ENCODE measurements at places on chromosomes 1 and 21.
A peak's percentile ranks its signal among the peaks of the same experiment; 100 is the strongest.

- DNase-seq, result no peak
Measured at GRCh38 chr1:38082769-38083263, 36.2 kb upstream of the POU3F1 start.

GRCh38 chr1:181189691-181190363 is 101.3 kb downstream of the IER5 start:
- DNase-seq, result peak; percentile 34

DNA sequence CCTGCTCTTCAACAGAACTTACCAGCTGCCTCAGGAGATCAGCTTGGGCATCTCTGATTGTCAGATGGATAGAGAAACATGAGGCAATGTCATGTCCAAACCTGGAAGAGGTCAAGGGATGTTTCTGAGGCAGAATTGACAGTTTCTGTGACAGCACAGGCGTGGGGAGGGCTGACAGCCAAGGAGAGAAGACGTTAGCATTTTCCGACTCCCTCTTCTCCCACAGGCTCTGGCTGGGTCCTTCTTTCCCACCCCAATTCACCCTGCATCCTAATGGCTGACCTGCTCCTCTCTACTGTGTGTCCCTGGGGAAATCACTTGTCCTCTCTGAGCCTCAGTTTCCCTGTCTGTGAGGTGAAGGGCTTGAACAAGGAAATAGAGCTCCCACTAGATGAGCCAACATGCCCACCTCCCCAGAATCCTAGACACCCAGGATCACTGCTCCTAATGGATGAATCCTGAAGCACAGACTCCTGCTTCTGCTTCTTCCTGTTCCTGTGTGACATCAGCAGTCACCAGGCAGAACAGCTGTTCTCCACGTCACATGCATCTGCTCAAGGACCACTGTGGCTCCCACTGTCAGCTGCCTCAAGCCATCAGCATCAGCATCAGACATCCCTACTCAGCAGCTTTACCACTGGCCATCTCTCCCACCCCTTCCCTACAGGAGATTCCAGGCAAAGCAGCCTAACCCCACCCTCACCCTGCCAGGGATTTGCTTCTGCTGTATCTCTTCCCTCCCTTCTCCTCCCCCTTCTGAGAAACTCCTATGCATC is 408.0 kb downstream of the MATN1 start:
- DNase-seq, result peak; percentile 93

- DNase-seq, result peak; percentile 87
Measured at GRCh38 chr1:29513357-29513756, 277.0 kb downstream of the PTPRU start.

- DNase-seq, result no peak
Measured at GRCh38 chr1:239805042-239805441, 286.6 kb upstream of the FMN2 start.

GRCh38 chr1:100834777-100835660 is 59.6 kb downstream of the EXTL2 start:
- DNase-seq, result peak; percentile 47

- DNase-seq, result peak; percentile 47
Measured at GRCh38 chr1:7389201-7389905, 381.7 kb upstream of the VAMP3 start.

DNA sequence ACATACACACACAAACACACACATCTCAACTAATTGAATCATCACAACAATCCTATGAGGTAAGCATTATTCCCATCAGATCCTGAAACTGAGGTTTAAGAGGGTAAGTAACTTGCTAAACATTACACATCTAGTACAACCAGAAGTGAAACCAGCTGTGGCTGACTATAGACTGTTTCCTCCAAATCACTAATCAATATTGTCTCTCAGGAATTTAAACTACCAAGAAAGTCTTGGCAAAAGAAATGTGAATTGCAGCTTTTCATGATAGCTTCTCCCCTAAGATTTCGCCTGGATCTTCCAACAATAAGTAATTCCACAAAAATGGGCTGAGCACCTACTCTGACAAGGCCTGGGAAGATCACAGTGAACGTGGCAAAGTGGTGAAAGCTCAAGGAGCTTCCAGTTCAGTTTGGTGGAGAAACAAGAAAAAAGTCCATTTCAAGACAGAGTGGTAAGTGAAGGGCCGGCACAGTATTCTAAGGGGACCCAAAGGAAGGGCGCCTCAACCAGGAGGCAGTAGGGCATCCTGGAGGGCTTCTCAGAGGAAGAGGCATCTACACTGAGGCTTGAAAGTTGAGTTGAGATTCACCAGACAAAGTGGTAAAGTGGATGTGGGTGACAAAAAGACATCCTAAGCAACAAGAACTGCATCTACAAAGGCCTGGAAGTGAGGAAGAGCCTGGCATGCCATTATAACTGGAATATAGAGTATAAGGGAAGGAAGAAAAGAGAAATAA is 22.1 kb downstream of the LRRC52 start:
- no peak for DNase-seq

GRCh38 chr1:56297208-56297607 is 282.2 kb downstream of the PLPP3 start:
- DNase-seq, result no peak

DNA sequence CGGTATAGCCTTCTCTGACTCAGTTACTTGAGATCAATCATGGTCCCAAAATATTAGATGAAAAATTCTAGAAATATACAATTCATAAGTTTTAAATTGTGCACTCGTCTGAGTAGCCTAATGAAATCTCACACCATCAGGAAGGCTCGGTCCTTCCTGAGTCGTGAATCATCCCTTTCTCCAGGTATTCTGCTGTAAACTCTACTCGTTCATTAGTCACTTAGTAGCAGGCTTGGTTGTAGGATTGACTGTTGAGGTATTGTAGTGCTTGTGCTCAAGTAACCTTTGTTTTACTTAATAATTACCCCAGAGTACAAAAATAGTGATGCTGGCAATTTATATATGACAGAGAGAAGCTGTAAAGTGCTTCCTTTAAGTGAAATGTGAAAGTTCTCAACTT is 238.7 kb downstream of the OLFM3 start:
- DNase-seq, result no peak

DNA sequence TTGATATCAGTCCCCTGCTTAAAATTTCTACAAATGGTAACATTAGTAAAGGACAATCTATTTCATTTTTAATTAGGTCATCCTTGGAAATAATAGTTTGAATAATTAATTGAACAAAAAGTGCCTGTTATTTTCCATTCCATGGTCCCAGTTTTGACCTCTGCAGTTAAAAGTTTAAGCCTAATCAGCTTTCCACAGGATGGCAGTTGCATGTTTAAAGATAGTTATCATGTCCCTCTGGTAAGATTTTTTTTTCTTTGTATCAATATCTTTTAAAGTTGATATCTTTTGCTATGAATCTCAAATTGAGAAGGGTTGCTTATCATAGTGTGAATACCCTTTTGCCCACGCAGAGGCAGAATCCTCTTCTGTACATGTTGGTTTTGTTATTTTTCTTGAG is 90.4 kb downstream of the HS2ST1 start:
- no peak for DNase-seq

DNA sequence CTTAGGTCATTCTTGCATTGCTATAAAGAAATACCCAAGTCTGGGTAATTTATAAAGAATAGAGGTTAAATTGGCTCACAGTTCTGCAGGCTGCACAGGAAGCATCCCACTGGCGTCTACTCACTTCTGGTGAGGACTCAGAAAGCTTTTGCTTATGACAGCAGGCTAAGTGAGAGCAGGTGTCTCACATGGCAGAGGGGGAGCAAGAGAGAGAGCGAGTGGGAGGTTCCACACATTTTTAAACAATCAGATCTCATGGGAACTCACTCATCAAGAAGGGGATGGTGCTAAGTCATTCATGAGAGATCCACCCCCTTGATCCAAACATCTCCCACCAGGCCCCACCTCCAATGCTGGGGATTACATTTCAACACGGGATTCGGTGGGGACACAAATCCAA is 13.6 kb upstream of the RGS4 start:
- DNase-seq, result peak; percentile 12

DNA sequence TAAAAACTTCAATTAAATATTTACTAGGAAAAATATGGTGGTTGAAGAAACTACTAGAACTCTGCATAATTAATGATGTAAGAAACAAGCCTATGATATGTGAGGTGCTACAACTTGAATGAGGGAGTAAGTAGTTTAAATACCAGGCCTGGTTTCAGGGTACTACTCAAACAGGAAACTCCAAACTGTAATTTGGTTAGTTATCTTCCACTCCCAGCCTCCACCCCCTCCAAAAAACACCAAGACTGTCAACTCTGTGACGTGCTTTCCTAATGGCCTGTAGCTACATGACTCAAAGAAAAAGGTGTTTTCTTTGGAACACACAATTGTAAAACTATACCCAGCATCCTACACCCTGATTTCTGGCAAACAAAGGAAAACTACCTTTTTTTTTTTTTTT is 55.9 kb upstream of the RCC1 start:
- DNase-seq, result no peak

DNA sequence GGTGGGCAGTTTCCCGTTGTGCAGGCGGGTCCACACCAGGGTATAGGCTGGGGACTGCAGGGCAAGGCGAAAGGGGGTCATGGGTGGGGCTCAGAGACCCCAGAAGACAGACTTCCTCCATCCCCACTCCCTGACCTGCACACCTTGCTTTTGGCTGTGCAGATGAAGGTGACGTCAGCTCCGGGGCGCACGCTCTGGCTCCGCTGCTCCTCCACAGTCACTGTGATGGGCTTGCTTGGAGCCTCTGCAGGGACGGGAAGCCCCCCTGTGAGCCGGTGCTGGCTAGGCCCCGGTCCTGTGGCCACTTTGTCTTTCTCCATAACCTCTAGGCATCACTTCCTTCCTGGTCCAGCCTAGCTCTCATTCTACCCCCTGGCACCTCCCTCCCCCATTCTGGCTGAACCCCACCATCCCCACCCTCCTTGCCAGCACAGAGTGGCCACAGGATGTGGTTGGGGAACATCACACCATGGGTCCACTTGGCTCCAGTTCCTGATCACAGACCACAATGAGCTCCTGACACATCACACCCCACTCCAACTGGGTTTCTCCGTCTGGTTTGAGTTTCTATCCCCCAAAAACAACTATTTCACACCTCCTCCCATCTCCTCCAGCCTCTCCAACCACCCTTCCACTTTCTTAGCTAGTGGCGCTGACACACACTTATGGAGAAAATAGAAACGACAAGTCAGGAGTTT is 45.2 kb downstream of the LDLRAD2 start:
- DNase-seq, result no peak

- DNase-seq, result no peak
Measured at GRCh38 chr1:209600541-209600940, 17.0 kb downstream of the CAMK1G start.

- DNase-seq, result peak; percentile 12
Measured at GRCh38 chr1:183804916-183805841, at the start of gene RGL1. Gene RGL1, plus strand, starts transcription at chr1:183805120. Its CDS starts 178 bp downstream, at chr1:183805298.

DNA sequence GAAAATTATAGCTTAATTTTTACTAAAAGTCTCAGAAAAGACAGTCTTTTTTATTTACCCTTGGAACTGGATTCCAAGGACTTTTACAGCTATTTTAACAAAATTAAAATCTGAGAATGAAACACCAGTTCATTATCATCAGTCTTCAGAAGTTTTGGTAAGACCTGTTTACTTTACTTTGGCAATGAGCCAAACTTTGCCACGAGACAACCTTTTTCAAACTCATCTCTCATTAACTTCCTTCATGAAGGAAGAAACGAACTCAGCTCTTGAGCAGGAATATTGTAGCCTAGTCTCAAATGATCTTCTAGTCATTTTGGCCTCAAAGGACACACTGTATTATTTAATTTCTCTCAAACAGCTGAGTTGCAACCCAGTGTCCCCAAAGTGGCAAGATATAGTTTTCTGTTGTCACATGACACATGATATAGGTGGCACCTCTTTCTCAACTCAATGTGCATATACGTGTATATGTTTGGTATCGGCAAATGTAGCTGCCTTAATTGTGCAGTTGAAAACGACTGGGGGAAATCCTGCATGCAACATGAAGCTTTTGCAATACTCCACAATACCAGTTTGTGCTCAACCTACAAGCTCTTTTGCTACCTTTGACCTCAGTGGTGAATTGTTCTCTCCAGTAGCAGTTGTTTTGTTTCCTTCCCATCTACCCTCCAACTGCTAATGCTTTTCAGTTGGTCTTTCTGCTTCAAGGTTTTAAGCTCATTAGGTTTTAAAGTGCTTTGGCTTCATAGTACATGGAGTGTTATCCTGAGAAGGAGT is 8.4 kb upstream of the GNG4 start:
- peak; percentile 24 for DNase-seq

- no peak for DNase-seq
Measured at GRCh38 chr1:101145449-101145820, 91.4 kb upstream of the S1PR1 start.

DNA sequence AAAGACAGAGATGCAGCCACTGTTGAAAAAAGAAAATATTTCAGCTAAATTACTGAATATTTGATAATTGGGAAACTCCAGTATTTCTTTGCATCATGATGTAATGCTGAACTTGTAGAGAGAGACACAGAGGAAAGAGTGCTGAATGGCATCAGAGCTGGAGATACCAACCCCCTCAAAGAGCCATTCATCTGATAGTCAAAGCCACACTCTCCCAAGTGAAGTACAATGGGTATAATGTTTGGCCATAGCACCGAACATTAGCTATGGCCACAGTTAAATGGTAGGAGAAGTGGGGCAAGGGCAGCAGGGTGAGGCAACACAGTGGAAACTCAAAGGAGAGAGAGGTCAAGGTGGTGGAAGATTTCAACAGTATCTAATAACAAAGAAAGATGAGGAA is 107.5 kb upstream of the TNFSF4 start:
- no peak for DNase-seq

GRCh38 chr1:159924025-159924790 is 1.1 kb downstream of the TAGLN2 start:
- DNase-seq, result peak; percentile 64

GRCh38 chr1:221527886-221528624 is 213.8 kb downstream of the DUSP10 start:
- no peak for DNase-seq

DNA sequence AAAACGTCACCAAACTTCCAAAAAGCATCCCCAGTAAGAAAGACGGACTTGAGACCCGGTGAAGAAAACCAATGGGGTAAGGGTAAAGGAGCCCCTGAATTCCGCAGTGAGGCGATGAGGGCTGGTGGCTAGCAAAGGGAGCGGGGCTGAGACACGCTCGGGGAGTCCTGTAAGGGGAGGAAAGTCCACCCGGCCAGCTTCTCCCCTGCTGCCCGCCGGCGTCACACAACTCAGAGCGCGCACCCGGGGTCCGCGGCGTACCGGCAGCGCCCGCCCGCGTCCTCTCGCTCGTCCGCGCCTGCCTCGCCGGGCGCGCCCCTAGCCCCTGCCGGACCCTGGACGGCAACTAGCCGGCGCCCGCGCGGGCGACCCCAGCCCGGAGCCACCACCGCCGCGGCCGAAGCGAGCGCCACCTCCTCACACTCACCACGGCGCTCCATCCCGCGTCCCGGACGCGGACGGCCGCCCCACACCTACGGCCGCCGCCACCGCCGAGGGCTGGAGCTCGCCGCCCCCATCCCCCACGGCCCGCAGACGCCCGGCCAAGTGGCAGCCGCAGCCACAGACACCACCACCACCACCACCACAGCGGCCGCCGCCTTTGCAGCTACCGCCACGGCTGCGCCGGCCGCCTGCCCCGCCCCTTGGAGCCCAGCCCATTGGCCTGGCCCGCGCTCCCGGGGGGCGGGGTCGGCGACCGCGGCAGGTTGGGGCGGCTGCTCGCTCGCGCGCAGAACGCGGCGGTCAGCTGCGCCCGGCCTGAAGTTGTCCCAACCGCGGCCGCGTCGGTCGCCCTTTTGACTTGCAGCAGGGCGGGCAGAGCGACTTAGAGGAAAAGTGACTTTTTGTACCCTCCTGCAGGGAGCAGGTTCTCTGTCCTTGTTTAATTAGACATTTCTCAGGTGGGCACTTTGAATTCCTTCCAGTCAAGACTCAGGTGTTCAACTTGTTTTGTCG is 10.0 kb upstream of the ARHGAP29 start:
- DNase-seq, result peak; percentile 69

- DNase-seq, result no peak
Measured at GRCh38 chr1:66154394-66154793, 361.7 kb downstream of the PDE4B start.

Data from SJCRH30 (cell line).